ENCODE measurements at places on chromosomes 1 and 21.

DNA sequence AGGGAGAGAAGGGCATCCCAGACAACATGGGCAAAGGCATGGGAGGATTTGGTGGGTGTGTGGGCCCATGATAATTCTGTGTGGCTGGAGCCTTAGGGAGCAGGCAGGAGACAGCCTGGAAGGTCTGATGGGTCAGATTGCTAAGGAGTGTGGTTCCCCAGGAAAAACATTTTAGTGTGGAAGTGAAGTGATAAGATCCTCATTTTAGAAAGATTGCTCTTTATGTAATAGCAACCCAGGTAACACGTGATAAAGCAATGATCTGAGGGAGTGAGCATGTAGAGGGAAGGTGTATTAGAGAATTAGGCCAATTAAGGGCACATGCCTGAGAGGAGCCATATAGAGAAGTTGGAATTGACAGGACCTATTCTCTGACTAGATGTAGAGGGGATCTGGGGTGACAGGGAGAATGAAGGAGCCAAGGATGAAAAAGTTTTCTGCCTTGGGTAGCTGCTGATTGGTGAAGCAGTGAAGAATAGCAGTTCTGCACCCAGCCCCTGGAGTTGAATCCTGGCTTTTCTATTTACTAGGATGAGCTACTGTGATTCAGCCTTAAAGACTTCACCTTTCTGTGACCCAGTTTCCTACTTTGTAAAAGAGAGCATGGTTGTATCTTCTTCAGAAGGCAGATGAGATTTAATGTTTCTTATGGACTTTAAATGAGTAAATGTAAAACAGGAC is 18.7 kb upstream of the SLAMF6 start:
- H3K36me3 ChIP-seq = peaks cover 2% of the 10 kb centered on the region
- H3K27ac ChIP-seq = no peak overlapping the region
- no peaks in the 10 kb centered on the region for H3K27me3 ChIP-seq
- H3K4me3 ChIP-seq = no peak overlapping the region

DNA sequence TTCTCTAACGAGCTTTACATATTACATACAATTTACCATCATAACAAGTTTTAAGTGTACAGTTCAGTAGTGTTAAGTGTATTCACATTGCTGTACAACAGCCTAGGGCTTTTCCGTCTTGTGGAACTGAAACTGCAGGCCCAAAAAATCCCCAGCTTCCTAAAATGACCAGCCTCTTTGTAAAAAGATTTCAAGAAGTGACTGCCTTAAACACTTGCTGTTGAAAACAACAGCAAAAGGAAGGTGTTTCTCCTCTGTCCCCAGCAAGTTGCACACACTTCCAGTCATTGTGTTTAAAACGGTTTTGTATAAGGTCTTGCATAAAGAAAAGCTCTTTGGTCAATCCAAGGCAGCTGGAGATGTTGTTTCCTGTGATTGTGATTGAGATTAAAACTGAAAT is 16.0 kb upstream of the GBP1 start:
- no peak overlapping the region for H3K4me3 ChIP-seq
- H3K4me1 ChIP-seq = no peaks in the 10 kb centered on the region
- no peak overlapping the region for H3K27ac ChIP-seq
- H3K36me3 ChIP-seq = no peaks in the 10 kb centered on the region
- no peak for DNase-seq

GRCh38 chr1:117540532-117540931 is 65.3 kb upstream of the TENT5C start:
- H3K27me3 ChIP-seq = no peaks in the 10 kb centered on the region
- no peaks in the 10 kb centered on the region for H3K4me1 ChIP-seq
- H3K36me3 ChIP-seq = no peaks in the 10 kb centered on the region
- H3K27ac ChIP-seq = no peak overlapping the region

DNA sequence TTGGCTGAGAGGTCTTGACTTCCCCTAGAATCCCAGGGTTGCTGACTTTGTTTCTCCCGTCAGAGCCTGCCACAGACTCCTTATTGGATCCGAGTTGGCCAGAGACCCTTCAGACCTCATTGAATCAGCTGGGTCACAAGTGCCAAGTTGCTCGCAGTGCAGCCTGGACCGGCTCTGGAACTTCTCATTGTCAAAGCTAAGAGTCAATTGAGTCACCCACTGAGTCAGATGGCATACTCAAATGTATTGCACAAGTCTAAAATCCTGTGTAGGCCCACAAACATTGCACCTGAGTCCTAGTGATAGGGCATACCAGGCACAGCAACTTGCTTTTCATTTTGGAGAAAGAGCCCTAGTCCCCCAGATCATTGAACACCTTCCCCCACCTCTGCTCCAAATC is 20.4 kb upstream of the SCAF4 start:
- no peak overlapping the region for H3K4me3 ChIP-seq
- H3K36me3 ChIP-seq = no peaks in the 10 kb centered on the region

GRCh38 chr1:110857964-110858948 is 14.7 kb upstream of the CD53 start:
- H3K27me3 ChIP-seq = no peaks in the 10 kb centered on the region
- no peaks in the 10 kb centered on the region for H3K4me1 ChIP-seq
